ENCODE measurements at places on chromosomes 13 and 19. TPM values are rescaled to one million over a fixed set of nuclear protein-coding genes. Genes with fewer than 3 reads are reported as not detected.

DNA sequence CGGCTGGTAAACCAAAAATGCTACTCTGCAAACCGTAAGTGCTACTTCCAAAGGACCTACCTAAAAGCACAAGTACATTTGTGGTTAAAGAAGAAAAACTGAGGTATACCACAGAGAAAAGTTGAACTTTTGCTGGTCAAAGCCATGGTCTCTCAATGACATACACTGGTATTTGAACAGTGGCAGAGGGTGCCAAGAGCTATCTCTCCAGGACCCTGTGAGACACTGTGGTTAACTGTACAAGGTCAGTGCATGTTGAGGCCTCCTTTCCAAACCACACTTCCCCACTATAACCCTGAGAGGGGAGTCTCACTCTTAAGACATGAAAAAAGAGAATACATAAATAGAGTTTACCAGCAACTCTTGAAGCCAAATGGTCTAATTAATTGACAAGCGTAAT, 49.5 kb downstream of the COL4A1 start:
- no peak for ATAC-seq

DNA sequence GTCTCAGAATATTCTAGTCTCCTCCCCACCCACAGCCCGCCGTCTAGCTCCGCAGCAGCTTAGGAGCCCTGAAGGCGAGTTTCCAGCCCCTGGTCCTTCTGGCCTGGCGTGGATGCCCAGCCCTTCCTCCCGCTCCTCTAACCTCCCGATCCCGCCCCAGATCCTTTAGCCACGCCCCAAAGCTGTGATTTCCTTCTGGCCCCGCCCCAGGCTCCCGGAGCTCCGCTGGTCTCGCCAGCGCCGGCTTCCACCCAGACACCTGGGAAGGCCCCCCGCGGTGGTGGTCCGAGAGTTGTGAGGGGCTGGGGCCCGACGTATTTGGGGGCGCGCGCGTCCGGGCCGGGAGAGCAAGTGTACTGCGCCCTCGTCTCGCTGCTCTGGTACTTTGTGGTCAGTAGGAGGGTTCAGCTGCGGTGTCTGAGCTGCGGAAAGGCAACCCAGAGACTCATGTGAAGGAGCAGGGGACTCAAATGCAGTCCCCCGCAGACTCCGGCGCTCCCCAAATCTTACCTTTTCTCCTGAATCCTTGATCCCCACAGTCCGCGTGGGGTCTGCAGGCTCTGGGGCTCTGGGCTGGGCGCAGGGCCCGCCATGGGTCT, at the start of gene CGB7:
Gene CGB7, minus strand, starts transcription at position 114 of the 599 bp plus-strand sequence. CDS start 2,374 bp downstream, outside the sequence.
- peak; percentile 69 for ATAC-seq

DNA sequence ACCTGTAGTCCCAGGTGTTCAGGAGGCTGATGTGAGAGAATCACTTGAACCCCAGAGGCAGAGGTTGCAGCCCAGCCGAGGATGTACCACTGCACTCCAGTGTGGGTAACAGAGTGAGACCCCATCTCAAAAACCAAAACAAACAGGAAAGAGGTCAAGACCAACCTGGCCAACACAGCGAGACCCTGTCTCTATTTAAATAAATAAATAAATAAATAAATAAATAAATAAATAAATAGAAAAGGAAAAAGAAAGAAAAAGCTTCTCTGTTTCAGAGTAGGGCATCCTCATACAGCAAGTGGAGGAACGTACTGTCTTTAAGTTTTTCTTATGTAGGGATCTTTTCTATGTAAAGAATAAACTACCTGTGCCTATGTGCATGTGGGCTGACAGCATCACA, 2.3 kb downstream of the ZNF700 start:
- no peak for ATAC-seq

GRCh38 chr13:39119422-39119821, 81.2 kb downstream of the NHLRC3 start:
- no peak for ATAC-seq

DNA sequence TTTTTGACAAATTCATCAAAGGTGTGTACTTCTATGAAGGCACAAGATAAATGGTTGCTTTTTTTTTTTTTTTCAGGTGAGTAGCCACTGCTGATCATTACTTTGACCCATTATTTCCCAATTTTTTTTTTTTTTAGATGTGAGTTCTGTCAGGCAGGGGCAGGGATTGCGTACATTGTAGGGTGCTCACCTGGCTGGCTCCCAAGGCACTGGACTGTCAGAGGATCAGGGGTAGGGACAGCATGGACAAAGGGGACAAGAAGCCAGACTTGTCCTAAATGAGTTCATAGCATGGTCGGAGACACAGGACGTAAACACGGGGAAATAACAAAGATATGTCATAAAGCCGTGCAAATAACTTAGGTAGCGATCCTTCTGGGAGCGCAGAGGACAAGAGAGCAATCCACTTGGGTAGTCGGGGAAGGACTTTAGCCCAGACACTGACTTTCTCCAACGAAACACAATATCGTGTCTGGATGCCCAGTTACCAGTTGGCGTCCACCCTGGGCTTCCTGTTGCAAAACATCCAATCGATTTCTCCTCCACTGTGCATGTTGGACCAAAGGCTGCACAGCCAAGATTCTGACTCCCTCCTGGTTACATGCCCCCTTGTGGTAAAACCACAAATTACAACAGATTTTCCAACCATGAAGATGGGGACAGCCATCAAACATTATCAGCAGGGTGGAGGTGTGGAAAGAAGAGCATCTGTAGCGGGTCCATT, 27.5 kb upstream of the KATNAL1 start:
- ATAC-seq = no peak

GRCh38 chr19:32287811-32288227, 57.6 kb upstream of the ZNF507 start:
- peak; percentile 69 for ATAC-seq

ZNF813 gene
- 2.6 TPM for total RNA-seq

TMEM145 gene
- total RNA-seq = 0.27 TPM

CCNE1 gene
- 1.5 TPM for total RNA-seq

All from gastroesophageal sphincter (tissue), 4 donors.